ENCODE measurements at places on chromosomes 1 and 21.

DNA sequence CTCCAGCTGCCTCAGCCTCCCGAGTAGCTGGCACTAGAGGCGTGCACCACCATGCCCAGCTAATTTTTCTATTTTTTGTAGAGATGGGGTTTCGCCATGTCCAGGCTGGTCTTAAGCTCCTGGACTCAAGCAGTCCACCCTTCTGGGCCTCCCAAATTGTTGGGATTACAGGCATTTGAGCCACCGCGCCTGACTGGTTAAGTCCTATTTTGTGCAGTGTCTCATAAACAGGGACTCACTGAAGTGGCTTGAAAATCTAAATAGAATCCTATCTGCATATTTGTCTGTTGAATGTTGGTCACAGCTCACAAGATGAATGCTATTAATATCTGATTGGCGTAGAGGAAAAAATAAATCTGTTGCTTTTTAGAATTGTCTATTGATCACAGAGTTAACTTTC lies 5.9 kb upstream of the CHAF1B start:
- DNase-seq = no peak

DNA sequence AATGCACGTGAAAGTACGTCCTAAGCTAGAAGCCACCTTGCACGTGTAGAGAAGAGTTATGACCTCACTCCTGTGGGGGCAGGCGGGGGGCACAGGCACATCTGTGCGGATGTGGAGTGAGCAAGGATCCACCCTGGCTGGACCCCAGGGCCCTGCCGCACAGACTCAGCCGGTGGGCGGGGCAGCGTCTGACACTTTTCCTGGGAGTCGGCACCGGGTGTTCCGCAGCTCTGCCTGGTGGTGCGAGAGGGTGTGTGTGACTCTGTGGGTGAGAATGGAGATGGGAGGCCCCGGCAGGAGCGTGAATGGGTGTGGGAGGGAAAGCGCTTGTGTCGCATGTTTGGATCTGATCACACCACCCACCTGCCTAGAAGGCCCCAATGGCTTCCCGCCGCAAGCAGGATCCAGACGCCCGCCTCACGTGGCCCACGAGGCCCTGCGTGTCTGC lies 29.5 kb downstream of the RAP1GAP start:
- no peak for DNase-seq

DNA sequence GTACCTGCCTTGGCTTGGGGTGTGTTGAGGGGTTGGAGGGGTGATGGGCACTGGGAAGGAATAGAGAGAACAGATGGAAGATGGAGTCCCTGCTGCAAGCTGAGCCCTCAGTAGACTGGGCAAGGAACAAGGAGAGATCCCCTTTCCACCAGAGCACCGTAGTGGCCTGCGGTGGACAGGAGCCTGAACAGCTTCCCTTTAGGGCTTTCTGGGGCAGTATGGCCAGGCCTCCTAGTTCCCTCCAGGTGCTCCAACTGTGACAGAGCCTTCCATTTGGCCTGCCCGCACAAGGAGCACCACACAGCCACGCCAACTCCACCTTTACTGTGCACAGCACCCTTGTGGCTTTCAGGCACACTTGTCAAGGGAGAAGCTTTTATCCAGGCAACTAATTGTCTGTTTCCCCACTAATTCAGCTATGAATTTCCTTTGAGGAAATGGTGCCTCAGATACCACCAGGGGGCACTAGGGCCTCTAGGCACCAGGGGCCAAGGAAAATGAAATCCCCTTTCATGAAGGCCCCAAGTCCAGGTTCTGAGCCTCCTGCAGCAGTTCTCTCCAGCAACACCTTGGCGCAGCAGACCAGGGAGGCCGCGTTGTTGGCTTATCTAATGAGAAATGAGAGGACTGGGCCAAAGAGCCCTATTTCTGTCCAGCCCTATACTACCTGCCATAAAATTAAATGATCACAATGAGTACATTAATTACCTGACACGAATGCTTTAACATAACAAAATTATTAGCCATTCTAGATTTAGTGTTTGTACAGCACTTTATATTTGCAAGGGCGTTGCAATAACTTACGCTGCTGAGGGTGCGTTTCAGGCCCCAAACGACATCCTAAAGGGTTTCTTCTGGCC lies 23.1 kb upstream of the ERI3 start:
- peak; percentile 51 for DNase-seq

GRCh38 chr1:26574719-26575251 lies 45.2 kb downstream of the RPS6KA1 start:
- no peak for DNase-seq

GRCh38 chr21:46069719-46070279 lies 28.1 kb upstream of the COL6A2 start:
- DNase-seq = no peak

DNA sequence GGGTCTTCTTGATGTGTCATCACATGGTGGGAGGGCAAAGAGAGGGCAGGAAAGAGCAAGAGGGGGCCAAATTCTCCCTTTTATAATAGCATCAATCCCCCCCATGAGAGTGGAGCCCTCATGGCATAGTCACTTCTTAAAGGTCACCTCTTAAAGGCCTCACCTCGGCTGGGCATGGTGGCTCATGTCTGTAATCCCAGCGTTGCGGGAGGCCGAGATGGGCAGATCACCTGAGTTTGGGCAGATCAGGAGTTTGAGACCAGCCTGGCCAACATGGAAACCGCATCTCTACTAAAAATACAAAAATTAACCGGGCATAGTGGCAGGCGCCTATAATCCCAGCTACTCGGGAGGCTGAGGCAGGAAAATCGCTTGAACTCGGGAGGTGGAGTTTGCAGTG lies 170.1 kb downstream of the PGBD5 start:
- DNase-seq = no peak

- DNase-seq = no peak
These were observed 77.0 kb downstream of the IARS2 start for GRCh38 chr1:220170836-220171526.

GRCh38 chr21:18026359-18026758 lies 207.2 kb upstream of the C21orf91 start:
- DNase-seq = no peak

All from CD4-positive, alpha-beta T cell treated with Interleukin-1 beta for 1 hour (primary cell).